ENCODE measurements at places on chromosomes 1 and 21. TPM values are rescaled to one million over a fixed set of nuclear protein-coding genes. Genes with fewer than 3 reads are reported as not detected.

DNA sequence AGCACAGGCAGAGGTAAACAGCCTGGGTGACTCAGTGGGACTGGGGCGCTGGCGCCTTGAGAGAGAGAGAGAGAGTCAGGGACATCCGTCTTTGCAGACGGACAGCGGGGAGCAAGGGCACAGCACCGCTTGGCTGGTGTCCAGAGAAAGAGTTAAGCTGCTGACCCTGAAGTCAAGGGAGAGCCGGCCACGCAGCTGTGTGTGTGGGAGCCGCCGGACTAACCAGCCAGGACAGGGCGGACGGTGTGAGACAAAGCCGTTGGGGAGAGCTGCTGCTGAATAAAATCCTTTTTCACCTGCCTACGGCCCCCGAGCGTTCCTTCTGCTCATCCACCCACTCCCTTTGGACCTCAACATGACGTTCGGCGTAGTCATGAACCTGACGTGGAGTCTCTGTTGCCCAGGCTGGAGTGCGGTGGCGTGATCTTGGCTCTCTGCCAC lies 14.5 kb downstream of the CFAP74 start:
- DNase-seq = no peak

- no peak for DNase-seq
Measured at GRCh38 chr1:27428316-27429028, 36.0 kb downstream of the GPR3 start.

DNA sequence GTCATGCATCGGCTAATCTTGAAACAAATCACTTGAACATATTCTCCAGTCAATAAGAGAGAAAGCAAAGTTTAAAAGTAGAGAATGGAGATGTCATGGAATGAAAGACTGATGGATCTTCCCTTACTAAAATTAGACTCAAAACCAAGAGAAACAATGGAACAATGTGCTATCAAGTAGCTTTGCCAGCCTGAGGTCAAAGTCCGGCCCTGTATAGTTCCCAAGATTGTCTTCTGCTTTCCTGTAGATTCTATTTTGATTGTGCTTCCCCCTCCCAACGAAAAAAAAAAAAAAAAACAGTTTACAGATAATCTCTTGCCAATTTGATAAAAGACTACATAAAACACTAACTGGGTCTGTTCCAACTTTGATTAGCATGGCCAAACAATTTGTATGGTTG lies 40.8 kb upstream of the KIRREL1 start:
- DNase-seq = no peak

GRCh38 chr1:39733161-39733560 lies 5.5 kb upstream of the PPIE start:
- no peak for DNase-seq

DNA sequence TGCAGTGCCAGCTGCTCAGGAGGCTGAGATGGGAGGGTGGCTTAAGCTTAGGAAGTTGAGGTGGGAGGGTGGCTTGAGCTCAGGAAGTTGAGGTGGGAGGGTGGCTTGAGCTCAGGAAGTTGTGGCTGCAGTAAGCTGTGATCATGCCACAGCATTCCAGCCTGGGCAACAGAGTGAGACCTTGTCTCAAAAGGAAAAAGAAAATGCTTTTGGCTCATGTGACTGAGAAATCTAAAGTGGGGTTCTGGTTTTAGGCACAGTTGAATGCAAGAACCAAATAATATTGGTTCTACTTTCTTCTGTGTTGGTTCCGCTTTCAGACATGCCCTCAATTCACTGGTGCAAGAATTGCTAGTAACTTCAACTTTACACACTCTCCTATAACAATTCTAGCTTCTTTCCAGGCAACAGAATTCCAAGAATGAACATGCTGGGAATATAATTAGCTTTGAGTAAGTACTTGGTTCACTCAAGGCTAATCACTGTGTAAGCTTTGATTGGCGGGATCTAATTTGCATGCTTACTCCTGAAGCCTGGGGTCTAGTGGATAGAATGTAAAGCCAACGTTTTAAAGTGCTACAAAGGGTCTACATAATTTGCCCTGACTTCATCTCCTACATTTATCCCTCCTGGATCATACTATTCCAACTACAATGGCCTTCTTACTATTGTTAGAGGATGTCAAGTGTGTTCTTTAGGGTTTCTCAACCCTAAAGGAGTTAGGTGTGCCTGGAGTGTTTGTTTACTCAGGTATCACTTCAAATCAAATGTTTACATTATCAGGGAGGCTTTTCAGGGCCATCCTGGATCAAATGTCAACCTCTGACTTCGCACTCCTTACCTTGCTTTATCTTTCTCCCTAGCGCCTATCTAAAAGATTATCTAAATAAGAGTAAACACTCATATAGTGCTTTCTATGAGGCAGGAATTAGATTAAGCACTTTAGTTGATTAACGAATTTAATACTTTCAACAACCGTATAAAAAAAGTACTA lies 115.1 kb downstream of the SLC16A1 start:
- no peak for DNase-seq

Gene KCNJ6
- total RNA-seq = 0.26 TPM

DNA sequence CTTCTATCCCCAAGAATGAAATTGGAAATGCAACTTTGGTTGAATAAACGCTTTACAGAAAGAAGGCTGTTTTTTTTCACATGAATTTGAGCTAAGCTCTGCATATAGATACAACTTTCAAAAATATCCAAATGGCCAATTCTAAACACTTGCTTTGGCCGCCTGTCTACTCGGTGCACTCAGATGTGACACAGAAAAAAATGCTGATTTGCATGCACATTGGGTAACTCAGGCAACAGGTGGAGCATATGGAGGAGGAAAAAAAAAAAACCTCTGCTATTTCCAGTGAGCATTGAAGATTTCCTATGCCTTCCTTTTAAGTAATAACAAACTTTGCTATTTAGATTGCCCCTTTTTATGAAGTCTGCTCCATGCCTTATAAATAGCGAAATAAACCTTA lies 262.5 kb downstream of the GRIK1 start:
- no peak for DNase-seq

- no peak for DNase-seq
Measured at GRCh38 chr1:156319664-156320063, 18.4 kb downstream of the CCT3 start.

Gene EPHA2
- total RNA-seq = 11.3 TPM

- DNase-seq = no peak
Measured at GRCh38 chr1:99969260-99969728, 502 bp upstream of the SLC35A3 start.

- DNase-seq = no peak
Measured at GRCh38 chr1:167428395-167428794, 89.9 kb downstream of the CD247 start.

Gene DUSP10
- total RNA-seq = 15.6 TPM

DNA sequence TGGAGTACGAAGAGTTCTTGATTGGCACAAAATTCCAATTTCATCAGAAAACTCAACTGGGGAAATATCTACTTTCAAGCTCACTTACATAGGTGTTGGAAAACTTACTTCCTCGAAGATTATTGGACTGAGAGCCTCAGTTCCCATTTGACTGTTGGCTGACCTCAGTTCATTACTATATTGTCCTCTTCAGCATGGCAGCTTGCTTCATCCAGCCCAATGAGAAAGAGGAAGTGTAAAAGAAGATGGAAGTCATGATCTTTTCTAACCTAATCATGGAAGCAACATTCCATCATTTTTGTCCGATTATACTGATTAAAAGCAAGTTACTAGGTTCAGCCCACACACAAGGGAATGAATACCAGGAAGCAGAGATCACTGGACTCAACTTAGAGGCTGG lies 49.4 kb downstream of the HSD3B1 start:
- no peak for DNase-seq

- no peak for DNase-seq
Measured at GRCh38 chr1:44086692-44087474, 31.7 kb upstream of the KLF17 start.

DNA sequence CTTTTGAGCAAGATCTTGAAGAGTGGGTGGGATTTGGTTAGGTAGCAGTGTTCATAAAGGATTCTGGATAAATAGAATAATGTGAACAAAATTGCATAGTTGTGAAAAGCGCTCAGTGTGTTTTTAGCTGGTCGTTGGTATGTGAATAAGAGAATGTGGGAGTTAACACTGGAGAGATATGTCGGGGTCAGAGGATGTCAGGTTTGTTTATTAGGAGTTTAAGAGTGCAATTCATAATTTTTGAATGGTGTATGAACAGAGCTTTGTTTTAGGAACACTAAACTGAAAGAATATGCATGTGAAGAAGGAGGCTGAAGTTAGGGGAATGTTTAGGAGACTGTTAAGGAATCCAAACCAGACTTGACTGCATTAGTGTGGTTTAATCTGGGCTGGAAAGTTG lies 9.4 kb downstream of the USP16 start:
- DNase-seq = no peak

DNA sequence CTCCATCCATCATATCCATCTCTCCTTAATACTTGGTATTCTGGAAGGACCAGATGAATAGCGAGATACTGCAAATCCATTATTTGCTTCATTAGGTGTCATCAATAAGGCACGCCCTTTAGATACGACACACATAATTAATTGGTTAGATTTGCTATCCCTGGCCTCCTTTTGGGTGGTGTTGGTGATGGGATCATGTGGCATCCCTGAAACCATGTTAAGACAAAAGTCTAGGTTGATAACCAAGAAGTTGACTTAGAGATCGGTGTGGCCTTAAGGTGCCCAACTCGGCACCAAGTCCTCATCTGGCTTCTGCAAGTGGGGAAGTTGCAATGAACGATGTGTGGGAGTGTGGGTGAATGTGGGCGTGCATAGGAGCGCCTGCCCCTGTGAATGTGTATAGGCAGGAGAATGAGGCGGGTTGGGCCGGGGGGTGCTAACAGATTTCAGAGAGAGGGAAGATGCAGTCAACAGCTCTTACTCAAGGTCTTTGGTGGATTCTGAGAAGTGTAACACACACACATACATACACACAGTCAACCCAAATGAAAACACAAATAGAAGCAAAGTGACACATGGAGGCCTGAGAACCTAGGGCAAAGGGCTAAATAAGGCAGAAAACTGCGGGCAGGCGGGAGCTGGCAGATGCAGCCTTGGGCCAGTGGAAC lies 415.7 kb upstream of the ESRRG start:
- DNase-seq = no peak

Gene RPE65
- 9.9 TPM for total RNA-seq

- DNase-seq = no peak
Measured at GRCh38 chr1:181061891-181062835, 26.3 kb upstream of the IER5 start.

Gene MRPL55
- total RNA-seq = 22.5 TPM

DNA sequence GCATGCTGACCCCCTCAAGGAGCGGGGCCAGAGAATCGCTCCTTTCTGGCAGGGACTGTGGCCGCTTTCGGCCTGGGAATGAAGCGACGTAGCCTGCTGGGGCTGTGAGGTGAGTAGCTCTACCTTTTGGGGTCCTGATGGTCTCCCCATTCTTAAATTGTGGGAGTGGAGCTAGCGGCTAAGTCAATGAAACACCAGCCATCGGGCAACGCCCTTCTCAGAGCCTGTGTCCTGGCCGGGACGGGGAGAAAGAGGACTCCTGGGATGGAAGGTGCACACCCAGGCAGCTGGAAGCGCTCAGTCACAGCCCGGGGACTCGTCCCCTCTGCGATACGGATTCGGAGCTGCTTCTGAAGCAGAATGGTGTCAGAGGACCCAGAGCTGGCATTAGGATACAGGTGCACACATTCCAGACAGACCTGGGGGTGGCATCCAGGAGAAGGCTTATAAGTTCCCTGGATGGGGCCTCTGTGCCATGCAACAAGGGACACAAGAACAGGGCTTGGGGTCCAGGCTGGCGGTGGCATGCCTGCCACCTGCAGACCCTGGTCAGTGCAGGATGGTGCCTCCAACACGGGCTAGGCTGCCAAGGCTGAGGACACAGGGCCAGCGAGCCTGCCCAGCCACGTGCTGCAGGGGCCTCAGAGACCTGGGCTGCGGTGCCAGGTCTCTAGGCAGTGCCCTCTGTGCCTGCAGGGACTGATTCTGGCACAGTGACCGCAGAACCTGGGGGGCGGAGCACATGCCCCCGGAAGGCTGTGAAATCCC lies 945 bp upstream of the WNT9A start:
- no peak for DNase-seq

DNA sequence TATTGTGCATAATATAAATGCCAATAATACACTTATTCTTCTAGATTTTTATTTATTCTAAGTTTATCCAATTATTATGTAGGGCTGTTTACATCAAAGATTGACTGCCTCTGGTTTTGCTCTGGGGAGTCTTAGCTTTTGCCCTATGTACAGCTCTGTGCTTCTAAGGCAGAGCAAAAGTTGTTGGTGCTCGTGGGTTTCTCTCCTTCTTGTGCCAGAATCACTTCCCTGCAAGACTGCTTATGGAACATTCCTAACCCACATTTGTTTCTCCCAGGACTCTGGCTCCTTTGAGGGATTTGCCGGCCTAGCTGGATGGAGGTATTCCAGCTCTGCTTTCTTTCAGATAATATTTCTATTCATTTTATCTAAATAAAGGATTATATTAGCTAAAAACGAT lies 849.1 kb downstream of the USP25 start:
- no peak for DNase-seq

DNA sequence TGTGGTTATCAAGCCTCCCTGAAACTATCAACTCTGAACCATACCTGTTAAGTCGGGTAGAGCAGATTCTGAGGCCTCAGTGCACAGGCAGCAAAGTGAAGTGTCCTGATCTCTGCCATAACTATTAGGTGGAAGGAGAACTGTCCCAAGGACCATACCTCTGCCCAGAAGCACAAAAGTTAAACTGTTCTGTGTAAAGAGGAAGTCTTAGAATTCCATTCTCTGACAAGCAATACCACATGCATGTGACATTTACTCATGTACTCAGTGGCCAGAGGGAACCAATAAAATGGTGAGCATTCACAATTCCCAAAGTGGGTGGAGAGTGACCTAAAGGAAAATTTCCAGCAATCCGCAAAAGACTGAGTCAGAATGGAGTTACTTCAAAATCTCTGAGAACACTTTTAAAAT lies 61.0 kb downstream of the TOR3A start:
- no peak for DNase-seq

Gene TFF3
- 6.8 TPM for total RNA-seq

Gene A3GALT2
- total RNA-seq = not detected

Gene WASF2
- total RNA-seq = 40.7 TPM

GRCh38 chr1:54347955-54348699 lies 58.1 kb downstream of the SSBP3 start:
- DNase-seq = no peak

Gene RCAN3
- total RNA-seq = 8.6 TPM

Gene USH2A
- 0.16 TPM for total RNA-seq

GRCh38 chr1:7127322-7128075 lies 342.2 kb downstream of the CAMTA1 start:
- DNase-seq = no peak

Gene DFFA
- 26.8 TPM for total RNA-seq

- DNase-seq = no peak
Measured at GRCh38 chr1:45968941-45969666, 163.3 kb downstream of the PIK3R3 start.

GRCh38 chr1:232260861-232261260 lies 369.1 kb downstream of the SIPA1L2 start:
- DNase-seq = no peak

Gene SORT1
- 26.5 TPM for total RNA-seq

- DNase-seq = no peak
Measured at GRCh38 chr1:37560401-37561132, 3.8 kb downstream of the DNALI1 start.

- no peak for DNase-seq
Measured at GRCh38 chr1:81446000-81446669, 354.6 kb upstream of the ADGRL2 start.

GRCh38 chr1:200610846-200611245 lies 9.7 kb downstream of the KIF14 start:
- DNase-seq = no peak

GRCh38 chr1:109567877-109568672 lies 19.7 kb downstream of the GNAI3 start:
- no peak for DNase-seq

Gene FAM229A
- total RNA-seq = 3.2 TPM
